Activated CD8-positive, alpha-beta memory T cell treated with anti-CD3 and anti-CD28 coated beads for 4 hours (primary cell): ENCODE measurements at places on chromosomes 3 and 15.

DNA sequence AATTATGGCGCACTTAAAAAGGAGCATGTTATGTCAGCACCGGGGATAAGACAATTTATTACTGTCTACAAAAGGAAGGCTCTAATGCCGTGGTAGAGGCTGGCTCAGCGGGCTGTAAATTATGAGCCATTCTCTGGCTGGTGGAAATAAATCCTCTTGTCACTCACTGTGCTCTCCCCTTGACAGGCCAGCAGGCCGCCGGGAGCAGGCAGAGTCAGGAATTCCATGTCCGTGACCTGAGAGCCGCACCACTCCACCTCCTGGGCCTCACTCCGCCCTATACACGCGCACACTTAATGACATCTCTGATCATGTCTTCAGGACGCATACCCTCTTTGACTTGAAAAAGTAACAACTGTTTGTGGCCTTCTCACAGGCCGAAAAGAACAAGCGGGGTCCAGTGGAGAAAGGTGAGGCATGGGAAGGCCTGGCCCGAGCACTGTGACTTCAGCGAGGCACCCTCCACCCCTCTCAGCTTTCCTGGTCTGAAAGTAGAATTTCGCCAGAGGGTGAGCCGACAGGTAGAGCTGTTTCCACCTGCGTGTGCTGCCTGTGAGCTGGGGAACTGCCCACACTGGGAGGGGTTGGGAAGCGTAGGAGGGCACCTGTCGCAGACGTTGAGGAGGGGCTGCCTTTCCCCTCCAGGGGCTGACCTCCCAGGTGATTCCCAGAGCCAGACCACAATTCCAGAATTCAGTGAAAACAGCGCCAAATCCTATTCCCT lies 13.2 kb upstream of the PCSK6 start:
- no peak for DNase-seq

GRCh38 chr15:75031848-75032247 lies 8.5 kb downstream of the PPCDC start:
- no peak for DNase-seq

- no peak for DNase-seq
Observed at GRCh38 chr3:100602506-100603444, 6.6 kb upstream of the ADGRG7 start.

GRCh38 chr3:31581660-31582059 lies 48.9 kb downstream of the STT3B start:
- no peak for DNase-seq

DNA sequence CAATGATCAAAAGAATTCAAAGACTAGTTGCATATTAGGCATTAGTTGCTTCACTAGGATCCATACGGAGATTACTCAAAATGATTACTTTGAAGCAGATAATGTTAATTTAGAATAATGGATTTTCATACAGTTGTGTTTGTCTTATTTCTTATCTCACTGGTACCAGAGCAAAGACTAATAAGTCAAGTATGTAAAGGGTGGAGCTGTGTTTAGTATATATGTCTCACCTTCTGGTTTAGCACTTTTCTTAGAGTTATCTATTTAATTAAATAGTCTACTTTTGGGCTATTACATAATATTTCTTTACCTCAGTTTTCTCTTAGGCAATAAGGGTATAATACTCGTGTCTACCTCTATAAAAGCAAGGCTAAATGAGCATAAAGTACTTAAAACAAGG lies 18.8 kb downstream of the TMEM207 start:
- DNase-seq, result no peak

- no peak for DNase-seq
Observed at GRCh38 chr3:17583530-17583929, 158.9 kb downstream of the TBC1D5 start.

GRCh38 chr15:71485094-71485693 lies 325.2 kb upstream of the NR2E3 start:
- no peak for DNase-seq

GRCh38 chr3:170322566-170323269 lies 34.8 kb upstream of the SKIL start:
- DNase-seq, result no peak

- no peak for DNase-seq
Observed at GRCh38 chr3:138367911-138368310, 19.5 kb downstream of the MRAS start.

- DNase-seq, result no peak
Observed at GRCh38 chr15:35179739-35180138, 94.6 kb upstream of the NANOGP8 start.

DNA sequence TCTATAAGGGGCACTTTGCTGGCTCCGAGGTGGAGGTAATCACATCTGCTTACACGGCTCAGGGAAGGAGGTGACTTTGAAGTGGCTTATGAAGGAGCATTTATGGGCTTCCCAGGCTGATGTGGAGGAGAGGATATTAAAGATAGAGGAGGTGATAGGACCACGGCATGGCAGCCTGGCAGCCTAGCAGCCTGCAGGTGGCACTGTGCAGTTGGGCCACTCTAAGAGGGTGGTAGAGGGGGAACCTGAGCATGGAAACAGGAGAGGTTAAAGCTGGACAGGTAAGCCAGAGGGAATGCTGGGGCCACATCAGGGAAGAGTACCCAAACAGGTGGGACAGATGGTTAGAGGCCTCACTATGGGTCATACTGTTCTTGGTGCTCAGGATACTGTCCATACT lies 375.0 kb downstream of the WDR72 start:
- DNase-seq, result no peak

DNA sequence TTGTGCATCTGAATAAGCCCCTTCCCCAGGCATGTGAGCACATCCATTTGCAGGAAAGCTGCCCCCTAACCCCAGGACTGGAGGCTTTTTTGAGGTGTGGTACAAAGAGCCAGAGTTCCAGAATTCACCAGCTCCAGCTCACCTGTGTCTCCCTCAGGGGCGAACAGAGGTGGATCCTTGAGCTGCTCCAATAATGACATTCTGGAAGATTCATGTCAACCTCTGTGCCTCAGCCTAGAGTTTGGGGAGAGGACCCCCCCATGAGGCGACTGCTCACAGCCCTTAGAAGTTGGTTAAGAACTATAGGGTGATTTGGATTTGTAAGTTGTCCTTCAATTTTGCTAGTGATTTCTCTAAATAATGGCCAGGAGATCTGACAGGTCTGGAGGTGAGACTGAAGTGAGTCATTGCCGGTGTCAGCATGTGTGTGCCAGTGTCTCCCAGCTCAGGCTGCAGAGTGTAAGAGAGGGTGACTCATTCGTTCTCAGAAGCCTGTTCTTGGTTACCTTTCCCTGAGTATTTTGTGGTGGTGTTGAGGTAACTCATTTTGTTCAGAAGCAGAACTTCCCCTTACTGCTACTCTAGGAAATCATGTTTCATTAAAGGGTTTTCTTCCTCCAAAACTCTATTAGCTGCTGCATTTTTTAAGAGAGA lies 136.9 kb upstream of the TOPAZ1 start:
- DNase-seq, result no peak
